Left kidney (tissue), 8 donors: ENCODE measurements at places on chromosomes 16 and 17. TPM values are rescaled to one million over a fixed set of nuclear protein-coding genes. Genes with fewer than 3 reads are reported as not detected.

The ADAMTS18 gene
- polyA plus RNA-seq = 3.3 TPM

The TP53TG3B gene
- not detected for polyA plus RNA-seq

DNA sequence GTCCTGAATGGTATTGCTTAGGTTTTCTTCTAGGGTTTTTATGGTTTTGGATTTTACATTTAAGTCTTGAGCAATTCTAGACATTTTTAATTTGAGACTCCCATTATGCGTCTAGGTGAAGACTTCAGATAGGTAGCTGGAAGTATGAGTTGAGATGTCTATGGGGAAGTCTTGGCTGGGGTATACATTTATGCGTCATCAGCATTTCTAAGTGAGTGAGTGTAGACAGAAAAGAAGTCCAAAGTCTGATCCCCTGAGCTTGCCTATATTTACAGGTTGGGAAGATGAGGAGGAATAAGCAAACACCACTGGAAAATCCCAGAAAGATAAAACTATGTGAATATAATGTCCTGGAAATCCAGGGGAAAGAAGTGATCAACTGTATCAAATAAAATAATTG, 68.9 kb downstream of the KCNJ2 start:
- no peak for DNase-seq

GRCh38 chr16:51898872-51899271, 648.1 kb downstream of the TOX3 start:
- DNase-seq = no peak

GRCh38 chr16:47888142-47888541, 267.7 kb downstream of the ABCC12 start:
- DNase-seq = no peak

DNA sequence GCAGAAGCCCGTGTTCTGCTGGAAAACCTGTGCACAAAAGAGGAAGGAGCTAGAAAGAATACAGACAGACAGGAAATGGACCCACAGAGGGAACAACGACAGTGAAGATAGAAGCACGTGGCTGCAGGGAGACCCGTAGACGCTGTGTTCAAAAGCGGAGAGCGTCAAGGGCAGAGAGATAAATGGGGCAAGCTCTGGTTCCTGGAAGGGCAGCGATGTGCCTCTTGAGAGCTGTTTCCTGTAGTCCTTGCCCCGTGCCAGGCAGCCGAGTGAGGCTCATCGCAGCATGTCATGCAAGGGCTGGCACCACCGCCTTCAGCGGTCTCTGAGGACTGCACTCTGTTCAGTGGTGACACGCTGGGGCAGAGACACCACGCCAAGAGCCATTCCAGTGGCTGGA, 43.6 kb upstream of the CACNG5 start:
- DNase-seq = no peak

GRCh38 chr16:87924811-87925670, 11.3 kb downstream of the CA5A start:
- DNase-seq = peak; percentile 78
